Progenitor cell of endocrine pancreas (in vitro differentiated cells): ENCODE measurements at places on chromosomes 3 and 15. TPM values are rescaled to one million over a fixed set of nuclear protein-coding genes. Genes with fewer than 3 reads are reported as not detected.
A peak's percentile ranks its signal among the peaks of the same experiment; 100 is the strongest.

DNA sequence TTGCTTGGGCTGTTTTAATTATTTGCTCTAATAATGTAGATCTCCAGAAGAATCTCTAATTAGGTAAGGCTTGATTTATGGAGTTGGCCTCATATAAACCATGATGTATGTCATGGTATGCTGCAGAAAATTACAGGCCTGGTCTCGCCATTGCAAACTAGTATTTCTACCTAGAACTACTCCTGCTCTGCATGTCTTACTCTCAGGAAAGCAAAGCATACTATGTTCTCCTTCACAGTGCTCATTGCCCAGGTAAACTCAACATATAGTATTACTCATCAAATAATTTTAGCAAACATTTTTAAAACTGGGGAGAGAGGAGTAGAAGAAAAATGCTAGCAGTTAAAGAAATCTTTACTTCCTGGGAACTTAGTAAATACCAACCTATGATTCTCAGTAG lies 90.7 kb downstream of the FILIP1L start:
- H3K27me3 ChIP-seq: no peaks in the 10 kb centered on the region
- H3K4me1 ChIP-seq: peaks cover 4% of the 10 kb centered on the region
- H3K36me3 ChIP-seq: no peaks in the 10 kb centered on the region
- no peak overlapping the region for H3K4me3 ChIP-seq

- H3K4me1 ChIP-seq: no peaks in the 10 kb centered on the region
- no peak for DNase-seq
- no peak overlapping the region for H3K4me3 ChIP-seq
- no peaks in the 10 kb centered on the region for H3K36me3 ChIP-seq
- H3K27ac ChIP-seq: no peak overlapping the region
Measured at GRCh38 chr15:58074452-58074851, 8.9 kb upstream of the ALDH1A2 start.

Gene RMDN3
- 23.4 and 25.9 TPM in 2 replicates for total RNA-seq

GRCh38 chr3:56086355-56086754 lies 381.9 kb downstream of the ERC2 start:
- H3K27me3 ChIP-seq: no peaks in the 10 kb centered on the region
- H3K36me3 ChIP-seq: no peaks in the 10 kb centered on the region
- no peak overlapping the region for H3K27ac ChIP-seq
- peaks cover 1% of the 10 kb centered on the region for H3K4me1 ChIP-seq
- no peak for DNase-seq

Gene LRRC2
- not detected in 2 replicates for total RNA-seq

Gene MB21D2
- total RNA-seq: 12.5 and 13.4 TPM in 2 replicates

GRCh38 chr3:145849115-145849514 lies 311.9 kb downstream of the PLOD2 start:
- no peaks in the 10 kb centered on the region for H3K4me1 ChIP-seq
- DNase-seq: no peak
- no peaks in the 10 kb centered on the region for H3K36me3 ChIP-seq
- no peak overlapping the region for H3K27ac ChIP-seq
- H3K4me3 ChIP-seq: no peak overlapping the region

DNA sequence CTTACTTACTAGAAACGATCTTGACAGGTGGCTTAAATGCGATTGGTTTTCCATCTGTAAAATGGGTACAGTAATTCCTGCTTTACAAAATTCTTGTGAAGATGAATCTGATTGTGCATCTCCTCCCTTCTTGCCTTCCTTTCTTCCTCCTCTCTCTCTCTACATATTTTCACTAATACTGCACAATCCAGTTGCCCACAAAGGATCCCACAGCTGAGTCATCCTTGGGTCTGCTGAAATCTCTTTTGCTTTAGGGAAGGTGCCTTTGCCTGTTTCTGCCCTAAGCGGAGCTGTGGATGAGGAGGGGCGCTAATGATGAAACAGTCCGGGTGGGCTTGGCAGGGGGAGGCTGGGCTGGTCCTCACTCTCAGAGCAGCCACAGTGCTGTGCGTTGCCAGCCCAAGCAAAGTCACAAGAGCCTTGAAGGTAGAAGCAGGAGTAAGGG lies 46.1 kb downstream of the AMOTL2 start:
- peaks cover 7% of the 10 kb centered on the region for H3K27me3 ChIP-seq
- DNase-seq: no peak
- H3K4me1 ChIP-seq: peaks cover 15% of the 10 kb centered on the region
- H3K4me3 ChIP-seq: no peak overlapping the region

Gene AGTR1
- 7.7 and 8.2 TPM in 2 replicates for total RNA-seq

DNA sequence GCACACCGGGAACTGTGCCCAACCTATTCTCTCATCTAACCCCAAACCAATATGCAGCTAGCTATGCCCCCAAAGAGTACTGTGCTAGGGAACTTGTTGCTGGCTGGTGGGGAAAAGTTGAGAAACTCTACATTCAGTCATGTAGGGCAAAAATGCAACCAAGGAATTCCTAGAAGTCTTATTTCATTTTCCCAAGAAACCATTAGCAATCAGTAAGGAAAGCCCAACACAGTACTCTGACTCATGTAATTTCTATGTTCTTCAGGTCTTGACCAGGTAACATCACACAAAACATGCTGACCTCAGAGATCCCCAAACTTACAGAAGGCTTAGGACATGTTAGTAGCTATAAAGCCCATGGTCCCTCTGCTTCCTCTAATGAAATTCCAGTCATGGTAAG lies 52.1 kb downstream of the TASOR start:
- no peaks in the 10 kb centered on the region for H3K27me3 ChIP-seq
- no peak overlapping the region for H3K27ac ChIP-seq
- DNase-seq: no peak
- peaks cover 40% of the 10 kb centered on the region for H3K36me3 ChIP-seq
- H3K4me3 ChIP-seq: no peak overlapping the region

Gene CNTN4
- 16.1 and 23.5 TPM in 2 replicates for total RNA-seq

DNA sequence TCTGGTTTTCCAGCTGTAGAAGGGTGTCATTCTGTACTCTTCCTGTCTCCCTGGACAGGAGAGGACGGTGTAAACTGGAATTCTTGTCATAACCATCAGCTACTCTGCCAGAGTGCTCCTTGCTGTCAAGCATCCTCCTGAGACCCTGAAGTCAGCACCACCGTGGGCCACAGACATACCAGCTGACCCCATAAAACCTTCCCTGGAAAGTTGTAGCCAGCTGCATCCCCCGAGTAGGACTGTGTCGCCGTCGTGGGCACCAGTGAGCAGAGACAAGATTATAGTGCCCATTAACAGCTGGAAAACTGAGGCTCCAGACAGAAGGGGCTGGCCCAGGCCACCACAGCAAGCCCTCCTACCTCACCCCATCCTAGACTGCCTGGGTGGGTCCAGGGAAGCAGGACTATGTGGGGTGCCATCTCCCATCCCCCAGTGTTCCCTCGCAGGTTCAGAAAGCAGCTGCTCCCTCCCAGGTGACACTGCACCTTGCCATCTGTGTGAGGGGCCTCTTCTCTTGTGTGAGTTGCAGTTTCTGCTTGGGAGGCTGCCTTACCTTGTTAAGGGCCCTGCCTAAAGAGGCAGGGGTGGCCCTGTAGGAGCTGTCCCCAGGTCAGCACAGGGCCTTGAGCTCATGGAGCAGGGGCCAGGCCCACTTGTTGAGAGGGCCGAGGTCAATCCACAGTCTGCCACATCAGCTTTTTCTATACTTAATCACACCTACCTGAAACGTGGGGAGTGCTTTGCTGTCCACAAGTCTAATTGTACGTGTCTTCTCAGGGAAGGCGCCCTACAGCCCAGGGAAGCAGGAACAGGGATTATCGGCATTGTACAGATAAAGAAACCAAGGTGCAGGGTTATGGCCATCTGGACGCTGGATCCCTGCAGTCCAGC lies 191.9 kb upstream of the LINGO1 start:
- no peak overlapping the region for H3K4me3 ChIP-seq
- peaks cover 50% of the 10 kb centered on the region for H3K27me3 ChIP-seq
- no peaks in the 10 kb centered on the region for H3K36me3 ChIP-seq
- H3K27ac ChIP-seq: no peak overlapping the region
- no peaks in the 10 kb centered on the region for H3K4me1 ChIP-seq

DNA sequence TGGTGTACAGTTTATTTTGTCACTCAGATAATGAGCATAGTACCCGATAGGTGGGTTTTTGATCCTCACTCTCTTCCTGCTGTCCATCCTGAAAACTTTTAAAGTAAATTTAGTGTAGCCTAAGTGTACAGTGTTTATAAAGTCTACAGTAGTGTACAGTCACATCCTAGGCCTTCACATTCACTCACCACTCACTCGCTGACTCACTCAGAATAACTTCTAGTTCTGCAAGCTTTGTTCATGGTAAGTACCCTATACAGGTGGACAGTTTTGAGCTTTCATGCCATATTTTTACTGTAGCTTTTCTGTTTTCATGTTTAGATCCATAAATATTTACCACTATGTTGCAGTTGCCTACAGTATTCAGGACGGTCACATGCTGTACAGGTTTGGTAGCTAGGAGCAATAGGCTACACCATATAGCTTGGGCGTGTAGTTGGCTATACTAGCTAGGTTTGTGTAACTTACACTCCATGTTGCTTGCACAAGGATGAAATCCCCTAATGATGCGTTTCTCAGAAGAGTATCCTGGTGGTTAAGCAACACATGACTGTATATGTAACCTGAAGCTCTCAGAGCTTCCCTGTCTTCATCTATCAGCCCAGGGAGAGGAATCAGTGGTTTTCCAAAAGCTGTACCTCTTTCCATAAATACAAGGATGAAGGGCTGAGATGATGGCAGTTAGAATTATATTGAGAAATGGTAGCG lies 87.6 kb upstream of the SLC25A26 start:
- no peak for DNase-seq
- no peak overlapping the region for H3K4me3 ChIP-seq
- H3K27ac ChIP-seq: no peak overlapping the region
- H3K36me3 ChIP-seq: no peaks in the 10 kb centered on the region
- peaks cover 10% of the 10 kb centered on the region for H3K4me1 ChIP-seq

GRCh38 chr3:157159762-157160657 lies at the start of gene CCNL1:
Gene CCNL1, minus strand, starts transcription at chr3:157160147. Its CDS starts 53 bp downstream, at chr3:157160094.
- peak within 1 kb of the TSS; percentile 98 for H3K27ac ChIP-seq
- H3K4me3 ChIP-seq: peak within 1 kb of the TSS; percentile 85
- H3K4me1 ChIP-seq: peaks cover 38% of the 10 kb centered on the region
- DNase-seq: peak; percentile 85
- H3K27me3 ChIP-seq: no peaks in the 10 kb centered on the region

- DNase-seq: no peak
- H3K4me3 ChIP-seq: no peak overlapping the region
- no peaks in the 10 kb centered on the region for H3K27me3 ChIP-seq
- H3K27ac ChIP-seq: no peak overlapping the region
- peaks cover 32% of the 10 kb centered on the region for H3K36me3 ChIP-seq
Measured at GRCh38 chr3:50118237-50118636, 29.5 kb downstream of the RBM5 start.

GRCh38 chr3:71504250-71505036 lies 79.1 kb downstream of the FOXP1 start:
- H3K4me1 ChIP-seq: peaks cover 2% of the 10 kb centered on the region
- H3K27me3 ChIP-seq: no peaks in the 10 kb centered on the region
- no peak overlapping the region for H3K27ac ChIP-seq
- no peak for DNase-seq

DNA sequence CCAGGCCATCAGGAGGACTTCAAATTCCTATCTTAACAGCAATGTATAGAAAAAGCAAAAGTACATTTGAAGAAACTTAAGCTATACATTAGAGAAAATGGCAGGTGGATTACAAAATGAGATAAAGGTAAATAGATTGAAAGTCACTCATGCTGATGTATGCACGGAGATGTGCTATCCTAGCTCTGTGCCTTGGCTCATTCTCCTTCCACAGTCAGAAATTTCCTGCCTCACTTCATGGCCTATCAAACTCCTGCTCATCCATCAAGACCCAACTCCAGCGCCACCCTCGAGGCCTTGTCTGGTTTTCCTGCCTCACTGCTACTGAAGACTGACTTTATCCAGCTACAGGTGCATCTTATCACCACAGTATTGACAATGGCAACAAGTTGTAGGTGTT lies 72.9 kb downstream of the NSMCE3 start:
- H3K36me3 ChIP-seq: no peaks in the 10 kb centered on the region
- no peak overlapping the region for H3K27ac ChIP-seq
- H3K4me3 ChIP-seq: no peak overlapping the region
- H3K27me3 ChIP-seq: no peaks in the 10 kb centered on the region

DNA sequence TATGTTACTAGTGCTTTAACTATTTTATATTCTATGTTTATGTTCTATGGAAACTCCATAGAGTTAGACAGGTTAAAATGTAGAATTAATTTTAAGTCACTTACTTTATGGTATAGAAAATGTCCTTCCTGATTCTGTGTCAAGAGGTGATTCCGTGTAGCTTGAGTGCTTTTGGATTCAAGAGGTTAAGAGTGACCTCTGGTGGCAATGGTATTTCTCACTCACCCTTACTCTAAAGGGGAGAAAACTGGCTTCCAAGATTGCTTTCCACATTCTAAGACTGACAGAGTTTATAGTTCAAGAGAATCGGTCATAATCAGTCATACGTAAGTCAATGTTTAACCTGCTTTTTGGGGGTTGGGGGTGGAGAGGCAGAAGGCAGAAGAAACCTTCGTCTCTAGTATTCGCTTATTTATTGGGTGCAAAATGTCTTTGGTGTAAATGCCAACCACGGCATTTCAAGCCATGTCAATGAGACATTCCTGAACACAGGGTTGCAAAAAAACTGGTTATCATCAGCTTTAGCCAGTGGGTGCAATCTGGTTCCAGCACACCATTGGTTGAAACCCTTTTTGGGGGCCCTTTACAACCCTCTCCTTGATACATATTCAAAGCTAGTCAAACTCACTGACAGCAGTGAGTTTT lies 92.0 kb upstream of the VGLL3 start:
- no peak for DNase-seq
- no peaks in the 10 kb centered on the region for H3K4me1 ChIP-seq
- no peak overlapping the region for H3K4me3 ChIP-seq
- no peak overlapping the region for H3K27ac ChIP-seq
- no peaks in the 10 kb centered on the region for H3K27me3 ChIP-seq

Gene SLC15A2
- total RNA-seq: 4.2 and 7.1 TPM in 2 replicates

- H3K36me3 ChIP-seq: no peaks in the 10 kb centered on the region
- no peak for DNase-seq
- H3K27me3 ChIP-seq: peaks cover 33% of the 10 kb centered on the region
- H3K27ac ChIP-seq: no peak overlapping the region
Measured at GRCh38 chr3:127210654-127210943, 17.7 kb downstream of the PRR23E start.

GRCh38 chr15:58019503-58020376 lies 45.8 kb downstream of the ALDH1A2 start:
- DNase-seq: no peak
- no peaks in the 10 kb centered on the region for H3K4me1 ChIP-seq
- no peak overlapping the region for H3K4me3 ChIP-seq
- no peak overlapping the region for H3K27ac ChIP-seq
- peaks cover 1% of the 10 kb centered on the region for H3K27me3 ChIP-seq
- no peaks in the 10 kb centered on the region for H3K36me3 ChIP-seq

Gene ROPN1
- total RNA-seq: not detected in 2 replicates

Gene CPEB1
- total RNA-seq: 0.60 and 0.80 TPM in 2 replicates

GRCh38 chr3:12194209-12194608 lies 35.5 kb upstream of the TIMP4 start:
- no peak overlapping the region for H3K27ac ChIP-seq
- H3K27me3 ChIP-seq: no peaks in the 10 kb centered on the region
- no peak for DNase-seq
- H3K4me3 ChIP-seq: no peak overlapping the region
- H3K4me1 ChIP-seq: no peaks in the 10 kb centered on the region
- no peaks in the 10 kb centered on the region for H3K36me3 ChIP-seq

Gene GHRL
- total RNA-seq: 31.8 and 45.8 TPM in 2 replicates

Gene PDZRN3
- total RNA-seq: 28.7 and 31.0 TPM in 2 replicates
